ENCODE measurements at places on chromosomes 12 and 14. TPM values are rescaled to one million over a fixed set of nuclear protein-coding genes. Genes with fewer than 3 reads are reported as not detected.

Gene JDP2
- total RNA-seq = 163 TPM

DNA sequence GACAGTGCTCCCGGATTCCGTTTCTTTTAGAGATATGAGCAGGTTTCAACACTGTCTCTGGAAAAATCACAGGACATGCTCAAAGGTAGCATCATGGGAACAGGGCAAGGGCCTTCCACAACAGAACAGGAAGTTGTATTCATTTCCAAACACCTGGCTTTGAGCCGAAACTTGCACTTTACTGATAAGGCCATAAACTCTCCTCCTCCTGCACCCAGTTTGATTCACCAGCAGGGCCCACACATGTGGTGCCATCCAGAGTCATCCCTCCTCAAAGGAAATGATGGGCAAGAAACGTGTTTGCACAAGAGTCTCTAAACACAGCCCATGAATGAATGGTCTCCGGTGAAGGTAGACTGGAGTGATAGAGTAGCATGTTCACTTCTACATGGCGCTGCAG lies 268.4 kb upstream of the FKBP4 start:
- no peak for DNase-seq

Gene L2HGDH
- total RNA-seq = 2.6 TPM

DNA sequence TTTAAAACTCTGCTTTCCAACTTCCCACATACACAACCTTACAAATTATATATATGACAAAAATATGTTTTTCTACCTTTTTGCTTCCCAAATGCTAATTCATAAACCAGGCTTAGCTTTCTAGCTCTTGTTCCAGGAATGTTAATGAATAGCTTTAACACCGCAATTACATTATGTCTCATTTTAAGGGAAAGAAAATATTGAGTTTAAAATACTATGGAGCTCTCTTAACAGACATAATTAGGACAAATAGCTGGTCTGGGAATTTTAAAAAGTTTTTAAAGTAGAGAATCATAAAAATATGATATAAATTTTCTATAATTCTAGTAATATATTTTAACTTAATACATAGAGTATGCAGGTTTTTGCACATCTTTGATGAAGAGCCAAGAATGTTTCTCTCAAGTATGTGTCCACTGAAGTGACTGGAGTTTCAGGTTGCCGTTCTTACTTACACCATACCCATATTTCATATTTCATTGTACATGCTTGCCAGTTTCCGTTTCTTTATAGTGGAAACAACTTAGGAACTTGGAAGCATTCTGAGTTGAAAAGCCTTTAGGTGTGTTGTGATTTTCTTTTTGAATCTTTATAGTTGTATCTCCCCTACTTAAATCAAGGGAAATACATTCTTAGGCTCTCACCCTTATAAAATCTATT lies 90.6 kb upstream of the SLCO1C1 start:
- DNase-seq = no peak

Gene GPHN
- total RNA-seq = 7.6 TPM

Measured in GM23248 (cell line).